ENCODE measurements at places on chromosomes 4 and X.

GRCh38 chr4:68951806-68952585 lies 392 bp upstream of the UGT2A3 start:
- DNase-seq: no peak

DNA sequence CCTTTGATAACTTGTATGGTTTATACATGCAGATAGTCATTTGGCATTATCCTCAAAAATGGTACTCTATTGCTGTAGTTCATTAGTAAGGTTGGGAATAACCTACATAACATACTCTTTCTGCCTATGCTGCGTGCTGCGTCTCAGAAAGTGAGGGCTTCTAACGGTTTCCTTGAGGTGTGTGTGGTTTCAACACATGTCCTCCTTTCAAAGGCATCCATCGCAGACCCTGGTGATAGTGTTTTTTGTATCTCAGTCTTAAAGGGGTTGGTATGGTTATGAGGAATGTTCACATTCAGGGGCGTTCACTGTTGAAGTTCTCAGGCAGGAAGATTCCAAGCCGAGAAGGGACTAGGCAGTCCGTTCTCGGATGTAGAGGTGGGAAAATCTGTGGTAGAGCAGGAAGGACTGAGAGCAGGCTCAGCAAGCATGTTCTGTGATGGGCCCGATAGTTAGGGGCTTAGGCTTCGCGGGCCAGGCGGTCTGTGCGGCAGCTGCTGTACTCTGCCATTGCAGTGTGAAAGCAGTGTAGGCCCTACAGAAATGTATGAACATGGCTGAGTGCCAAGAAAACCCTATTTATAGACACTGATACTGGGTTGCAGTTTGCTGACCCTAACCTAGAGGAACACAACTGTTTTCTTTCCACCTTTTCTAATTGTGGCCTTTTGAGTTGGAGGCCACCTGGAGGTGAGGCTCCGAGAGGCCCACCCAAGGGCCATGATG lies 123.2 kb downstream of the GPR143 start:
- no peak for DNase-seq

GRCh38 chrX:83588409-83588808 lies 80.3 kb downstream of the POU3F4 start:
- DNase-seq: no peak

GRCh38 chrX:70442224-70442623 lies 2.4 kb upstream of the DLG3 start:
- no peak for DNase-seq

DNA sequence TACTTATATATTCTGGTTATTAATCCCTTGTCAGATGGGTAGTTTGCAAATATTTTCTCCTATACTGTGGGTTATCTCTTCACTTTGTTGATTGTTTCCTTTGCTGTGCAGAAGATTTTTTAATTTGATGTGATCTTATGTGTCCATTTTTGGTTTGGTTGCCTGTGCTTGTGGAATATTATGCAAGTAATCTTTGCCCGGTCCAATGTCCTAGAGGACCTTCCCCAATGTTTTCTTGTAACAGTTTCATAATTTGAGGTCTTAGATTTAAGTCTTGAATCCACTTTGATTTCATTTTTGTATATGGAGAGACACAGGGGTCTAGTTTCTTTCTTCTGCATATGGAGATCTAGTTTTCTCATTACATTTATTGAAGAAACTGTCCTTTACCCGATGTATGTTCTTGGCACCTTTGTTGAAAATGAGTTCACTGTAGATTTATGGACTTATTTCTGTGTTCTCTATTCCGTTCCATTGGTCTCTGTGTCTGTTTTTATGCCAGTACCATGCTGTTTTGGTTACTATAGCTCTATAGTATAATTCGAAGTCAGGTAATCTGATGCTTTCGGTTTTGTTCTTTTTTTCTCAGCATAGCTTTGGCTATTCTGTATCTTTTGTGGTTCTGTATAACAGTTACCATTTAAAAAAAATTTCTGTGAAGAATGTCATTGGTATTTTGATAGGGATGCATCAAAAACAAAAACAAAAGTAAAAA lies 34.7 kb downstream of the DIAPH2 start:
- DNase-seq: no peak

GRCh38 chrX:109862433-109862832 lies 129.4 kb upstream of the ACSL4 start:
- no peak for DNase-seq

- no peak for DNase-seq
These were observed 71.3 kb downstream of the ANKRD17 start for GRCh38 chr4:73187325-73187724.

DNA sequence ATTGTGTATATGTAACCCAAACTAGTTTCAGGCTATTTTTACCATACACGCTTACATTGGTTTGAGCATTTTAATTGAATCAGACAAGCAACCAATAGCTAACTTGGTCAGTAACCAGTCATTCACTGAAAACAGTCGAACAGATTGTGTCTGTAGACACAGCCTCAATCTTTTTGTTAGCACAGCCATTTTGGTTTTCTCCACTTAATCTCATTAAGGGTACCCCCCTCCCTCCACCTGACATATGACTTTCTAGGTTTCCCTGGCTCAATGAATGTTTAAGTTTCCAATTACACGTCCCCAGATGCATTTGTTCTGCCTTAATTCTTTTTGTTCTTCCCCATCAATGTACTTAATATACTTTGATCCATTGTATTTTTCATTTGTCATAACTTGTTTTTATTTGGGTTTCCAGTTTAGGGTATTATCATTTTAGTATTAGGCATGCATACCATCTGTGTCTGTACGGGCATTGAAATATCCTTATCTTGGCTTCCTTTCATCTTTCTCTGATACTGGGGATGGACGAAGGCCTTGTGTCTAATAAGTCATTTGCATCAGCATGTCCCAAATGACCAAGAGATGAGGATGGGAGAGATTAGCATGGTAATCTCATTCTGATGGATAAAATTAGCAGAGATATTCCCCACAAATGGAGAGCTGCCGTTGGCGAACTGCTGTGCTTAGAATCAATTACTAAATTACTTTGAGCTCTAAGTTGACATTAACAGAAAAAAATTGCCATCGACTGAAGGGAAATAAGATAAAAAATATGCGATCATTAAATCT lies 35.9 kb upstream of the PHOX2B start:
- DNase-seq: no peak

GRCh38 chrX:41449131-41449530 lies 2.0 kb downstream of the NYX start:
- DNase-seq: no peak

GRCh38 chr4:78207951-78208350 lies 150.8 kb downstream of the FRAS1 start:
- DNase-seq: no peak

GRCh38 chrX:120429776-120430540 lies 39.1 kb downstream of the LAMP2 start:
- DNase-seq: no peak

GRCh38 chr4:56112377-56112776 lies 163.6 kb downstream of the CEP135 start:
- DNase-seq: no peak

DNA sequence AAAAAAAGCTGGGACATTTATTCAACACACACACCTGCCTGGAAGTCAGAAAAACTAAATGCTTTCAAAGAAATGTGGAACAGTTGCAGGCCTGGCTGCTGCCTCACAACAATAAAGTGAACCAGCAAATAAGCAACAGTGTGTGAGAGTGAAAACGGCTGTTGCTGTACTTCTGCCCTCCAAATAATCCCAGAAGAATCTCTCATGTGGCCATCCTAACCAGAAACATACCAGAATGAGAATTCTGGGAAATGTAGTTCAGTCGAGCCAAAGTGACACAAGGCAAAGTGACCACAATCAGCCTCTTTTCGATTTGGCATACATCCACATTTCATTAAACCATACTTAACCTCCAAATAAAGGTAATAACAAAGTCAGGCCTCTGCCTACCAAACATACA lies 204.5 kb downstream of the SLC7A11 start:
- no peak for DNase-seq

- DNase-seq: no peak
These were observed 26.8 kb upstream of the SPARCL1 start for GRCh38 chr4:87555773-87556619.

GRCh38 chr4:16846540-16847117 lies 51.8 kb downstream of the LDB2 start:
- DNase-seq: no peak

DNA sequence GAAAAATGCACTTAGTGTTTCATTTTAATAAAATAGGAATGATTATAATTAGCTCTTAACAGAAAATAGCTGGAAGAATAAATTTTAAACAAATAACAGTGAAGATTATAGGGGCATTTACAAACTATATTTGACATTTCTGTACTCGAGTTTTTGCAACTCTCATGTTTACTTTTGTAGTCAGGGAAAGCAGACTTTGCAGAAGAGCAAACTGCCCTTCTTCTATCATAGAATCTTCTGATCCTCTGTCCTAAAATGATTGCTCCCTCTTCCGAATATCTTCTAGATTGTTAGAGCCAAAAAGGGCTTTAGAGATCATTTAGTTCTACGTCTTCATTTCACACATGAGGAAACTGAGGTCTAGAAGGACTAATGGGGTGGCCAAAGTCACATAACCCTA lies 219.0 kb downstream of the RELL1 start:
- no peak for DNase-seq

DNA sequence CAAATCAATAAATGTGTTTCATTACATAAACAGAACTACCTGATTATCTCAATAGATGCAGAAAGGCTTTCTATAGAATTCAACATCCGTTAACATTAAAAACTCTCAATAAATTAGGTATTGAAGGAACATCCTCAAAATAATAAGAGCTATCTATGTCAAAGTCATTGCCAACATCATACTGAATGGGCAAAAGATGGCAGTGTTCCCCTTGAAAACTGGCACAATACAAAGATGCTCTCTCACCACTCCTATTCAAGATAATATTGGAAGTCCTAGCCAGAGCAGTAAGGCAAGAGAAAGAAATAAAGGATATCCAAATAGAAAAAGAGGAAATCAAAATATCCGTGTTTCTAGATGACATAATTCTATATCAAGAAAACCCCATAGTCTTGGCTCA lies 466.4 kb downstream of the MAGEE1 start:
- no peak for DNase-seq

GRCh38 chr4:37475087-37475486 lies 211.1 kb downstream of the RELL1 start:
- DNase-seq: no peak

DNA sequence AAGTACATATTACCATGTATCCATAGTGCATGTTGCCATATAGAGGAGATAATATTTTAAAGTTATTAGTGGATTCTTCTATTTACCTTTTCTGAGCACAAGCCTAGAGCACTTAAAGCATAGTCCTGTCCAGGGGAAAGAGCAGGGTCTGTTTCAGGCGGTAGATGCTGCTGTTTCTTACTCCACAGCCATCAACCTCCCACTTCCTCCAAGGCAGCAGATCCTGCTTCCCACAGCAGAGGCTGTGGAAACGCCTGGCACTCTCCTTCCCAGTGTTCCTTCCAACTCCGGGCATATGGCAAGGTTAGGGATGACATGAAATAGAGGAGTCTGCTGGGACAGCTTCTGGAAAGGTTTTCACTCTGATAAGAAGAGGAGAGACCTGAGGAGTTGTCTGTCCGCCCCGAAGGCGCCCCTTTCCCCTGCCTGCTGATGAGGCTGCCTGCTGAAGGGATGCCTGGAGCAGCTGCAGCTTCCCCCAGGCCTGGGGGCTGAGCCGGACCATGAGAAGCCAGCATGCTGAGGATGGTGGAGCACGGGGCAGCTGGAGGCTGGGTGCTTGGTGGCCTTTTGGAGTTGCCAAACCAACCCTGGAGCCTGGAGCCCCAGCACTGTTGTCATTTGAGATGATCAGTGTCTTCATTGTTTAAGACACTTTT lies 43.9 kb upstream of the SLC25A4 start:
- no peak for DNase-seq

DNA sequence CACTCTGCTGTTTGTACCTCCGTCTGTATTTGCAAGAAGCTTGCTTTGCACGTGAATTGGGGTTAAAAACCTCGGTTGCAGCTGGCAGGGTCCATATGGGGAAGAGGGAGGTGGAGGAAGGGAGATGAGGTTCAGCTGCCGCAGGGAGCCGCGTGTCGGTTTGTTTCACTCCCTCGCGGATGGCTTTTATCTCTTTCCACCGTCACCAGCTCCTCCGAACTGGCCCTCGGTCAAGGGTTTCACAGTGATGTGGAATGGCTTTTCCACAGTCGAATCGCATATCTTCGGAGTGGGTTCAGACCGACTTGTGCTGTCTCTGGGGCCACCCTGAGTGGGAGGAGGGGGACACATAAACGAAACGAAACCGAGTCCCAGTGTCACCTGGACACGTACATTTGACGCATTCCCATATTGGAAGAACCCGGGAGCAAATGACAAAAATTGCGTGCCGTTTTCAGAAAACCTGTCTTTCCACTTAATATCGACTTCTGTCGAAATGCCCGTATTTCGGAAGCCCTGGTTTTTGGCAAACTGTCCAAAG lies 929 bp downstream of the ZBTB33 start:
- DNase-seq: no peak

DNA sequence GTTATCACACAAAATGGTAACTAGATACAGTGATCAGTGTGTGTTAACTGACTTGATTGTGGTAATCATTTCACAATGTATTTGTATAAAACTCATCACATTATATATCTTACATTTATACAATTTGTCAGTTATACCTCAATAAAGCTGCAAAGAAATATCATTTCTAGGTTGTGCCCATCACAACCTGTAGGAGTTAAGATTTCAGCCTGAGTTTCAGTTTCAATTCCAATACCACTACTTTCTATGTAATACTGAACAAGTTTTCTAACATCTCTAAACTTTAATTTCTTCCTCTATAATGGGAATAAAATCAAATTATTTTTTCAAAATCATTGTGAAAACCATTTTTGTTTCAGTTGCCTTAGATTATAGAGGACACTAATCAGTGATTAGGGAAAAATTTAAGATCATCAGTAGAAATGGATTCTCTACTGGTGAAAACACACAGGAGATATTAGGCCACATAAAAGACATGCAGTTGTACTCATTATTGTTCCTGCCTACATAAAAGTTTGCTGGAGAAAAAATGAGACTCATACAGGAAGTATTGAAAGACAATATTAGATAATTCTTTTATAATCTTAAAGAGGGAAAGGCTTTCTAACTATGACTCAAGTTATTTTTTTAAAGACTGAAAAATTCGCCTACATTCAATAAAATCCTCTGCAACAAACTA lies 18.4 kb upstream of the TBC1D1 start:
- no peak for DNase-seq

- no peak for DNase-seq
These were observed 139.0 kb upstream of the SPRY1 start for GRCh38 chr4:123257591-123257990.

DNA sequence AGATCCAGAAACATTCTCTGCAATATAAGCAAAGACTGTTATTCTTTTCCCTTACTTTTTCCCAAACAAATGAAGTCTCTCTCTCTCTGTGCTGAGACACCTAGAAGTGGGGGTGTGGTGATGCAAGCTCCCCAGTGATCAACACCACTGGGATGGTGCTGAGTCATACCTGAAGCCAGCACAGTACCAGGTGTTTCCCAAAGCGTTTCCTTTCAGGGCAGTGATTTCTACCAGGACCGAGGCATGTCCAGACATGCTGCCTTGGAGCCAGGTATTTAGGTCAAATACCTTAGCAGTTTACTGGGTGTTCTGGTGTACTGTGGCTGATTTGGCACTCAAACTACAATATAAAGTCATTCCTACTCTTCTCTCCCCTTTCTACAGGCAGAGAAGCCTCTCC lies 726.5 kb downstream of the FAM133A start:
- no peak for DNase-seq
